ENCODE measurements at places on chromosomes 6 and 20.

GRCh38 chr20:59469267-59470252 lies 134.8 kb upstream of the PHACTR3 start:
- no peak overlapping the region for H3K27ac ChIP-seq
- no peak overlapping the region for H3K4me3 ChIP-seq

GRCh38 chr20:9572670-9573069 lies 58.3 kb downstream of the LAMP5 start:
- H3K36me3 ChIP-seq = no peaks in the 10 kb centered on the region
- peaks cover 29% of the 10 kb centered on the region for H3K27me3 ChIP-seq
- no peak overlapping the region for H3K4me3 ChIP-seq
- no peak overlapping the region for H3K27ac ChIP-seq
- no peaks in the 10 kb centered on the region for H3K4me1 ChIP-seq
- no peak for DNase-seq

- H3K4me1 ChIP-seq = peaks cover 20% of the 10 kb centered on the region
- no peak overlapping the region for H3K4me3 ChIP-seq
- no peak overlapping the region for H3K27ac ChIP-seq
- no peaks in the 10 kb centered on the region for H3K36me3 ChIP-seq
- no peaks in the 10 kb centered on the region for H3K27me3 ChIP-seq
Measured at GRCh38 chr6:157325069-157325805, 1.9 kb upstream of the TMEM242 start.

DNA sequence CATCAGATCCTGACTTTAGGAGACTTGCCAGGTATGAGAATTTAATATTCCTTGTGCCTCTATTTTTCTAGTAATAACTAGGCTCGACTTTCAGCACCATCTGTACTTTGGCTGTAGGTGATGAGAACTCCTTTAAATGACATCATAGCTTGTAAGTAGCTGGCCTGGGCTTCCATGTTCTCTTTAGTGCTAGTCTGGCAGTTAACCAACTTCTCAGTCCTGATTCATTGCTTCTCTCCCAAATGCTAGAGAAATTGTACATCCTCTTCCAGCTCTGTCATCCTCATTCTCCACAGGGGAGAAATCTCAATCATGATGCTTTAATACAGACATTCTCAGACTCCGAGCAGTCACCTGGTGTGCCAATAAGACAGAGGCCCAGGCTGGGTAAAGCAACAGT lies 143.5 kb upstream of the MOCS1 start:
- no peak for DNase-seq
- no peak overlapping the region for H3K4me3 ChIP-seq
- no peak overlapping the region for H3K27ac ChIP-seq
- H3K4me1 ChIP-seq = no peaks in the 10 kb centered on the region

GRCh38 chr6:53483423-53484353 lies 61.2 kb downstream of the GCLC start:
- no peak overlapping the region for H3K27ac ChIP-seq
- H3K4me1 ChIP-seq = no peaks in the 10 kb centered on the region
- H3K27me3 ChIP-seq = peaks cover 18% of the 10 kb centered on the region

DNA sequence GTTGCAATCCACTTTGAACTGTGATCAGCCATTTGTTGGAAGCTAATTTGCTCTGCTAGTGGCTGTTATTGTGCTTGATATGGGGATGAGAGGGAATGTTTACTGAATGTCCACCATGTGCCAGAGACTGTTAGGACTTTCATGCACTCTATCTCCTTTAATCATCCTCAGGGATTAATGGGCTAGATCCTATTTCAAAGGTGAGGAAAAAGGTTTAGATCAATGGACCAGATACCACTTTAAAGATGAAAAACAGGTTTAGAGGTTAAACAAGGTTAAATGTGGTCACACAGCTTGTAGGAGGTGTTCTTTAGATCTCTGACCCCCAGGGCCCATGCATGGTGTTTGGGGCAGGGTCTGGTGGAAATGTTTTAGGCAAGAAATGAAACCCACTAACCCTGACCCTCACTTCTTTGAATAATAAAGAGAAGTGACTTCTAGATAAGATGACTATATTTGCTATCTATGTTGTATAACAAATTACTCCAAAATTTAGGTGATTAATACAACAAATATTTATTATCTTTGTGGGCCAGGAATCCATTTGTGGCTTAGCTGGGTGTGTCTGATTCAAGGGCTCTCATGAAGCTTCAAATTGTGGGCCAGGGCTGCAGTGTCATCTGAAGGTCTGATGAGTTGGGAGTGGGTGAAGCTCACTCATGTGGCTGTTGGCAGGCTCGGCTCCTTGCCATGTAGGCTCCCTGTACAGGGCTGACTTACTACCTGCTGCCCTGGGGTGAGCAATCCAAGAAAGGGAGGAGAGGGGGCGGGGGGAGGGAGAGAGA lies 127.8 kb upstream of the FOXA2 start:
- no peaks in the 10 kb centered on the region for H3K4me1 ChIP-seq
- H3K27ac ChIP-seq = no peak overlapping the region
- H3K27me3 ChIP-seq = no peaks in the 10 kb centered on the region
- H3K4me3 ChIP-seq = no peak overlapping the region

DNA sequence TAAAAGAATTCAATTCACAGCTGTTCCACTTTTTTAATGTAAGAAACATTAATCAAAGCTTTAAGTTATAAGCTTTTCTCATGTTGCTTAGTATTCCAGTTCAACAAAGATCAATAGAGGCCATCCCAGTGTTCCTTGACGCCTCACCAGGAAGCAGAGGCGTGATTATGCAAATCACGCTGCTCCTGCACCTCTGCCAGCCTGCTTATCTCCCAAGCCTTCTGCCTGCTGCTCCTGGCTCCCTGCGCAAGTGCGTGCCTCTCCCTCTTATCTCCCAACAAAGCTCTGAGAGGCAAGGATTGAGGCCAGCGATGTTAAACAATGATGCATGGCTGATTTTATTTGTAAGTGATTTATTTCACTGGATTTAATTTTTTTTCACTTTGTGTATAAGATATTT lies 42.8 kb downstream of the INSM1 start:
- no peak overlapping the region for H3K27ac ChIP-seq
- no peak overlapping the region for H3K4me3 ChIP-seq
- H3K36me3 ChIP-seq = no peaks in the 10 kb centered on the region
- no peak for DNase-seq
- H3K4me1 ChIP-seq = no peaks in the 10 kb centered on the region
- H3K27me3 ChIP-seq = no peaks in the 10 kb centered on the region

All from osteoblast (primary cell).